Fibroblast of mammary gland (primary cell): ENCODE measurements at places on chromosomes 5 and 9.

DNA sequence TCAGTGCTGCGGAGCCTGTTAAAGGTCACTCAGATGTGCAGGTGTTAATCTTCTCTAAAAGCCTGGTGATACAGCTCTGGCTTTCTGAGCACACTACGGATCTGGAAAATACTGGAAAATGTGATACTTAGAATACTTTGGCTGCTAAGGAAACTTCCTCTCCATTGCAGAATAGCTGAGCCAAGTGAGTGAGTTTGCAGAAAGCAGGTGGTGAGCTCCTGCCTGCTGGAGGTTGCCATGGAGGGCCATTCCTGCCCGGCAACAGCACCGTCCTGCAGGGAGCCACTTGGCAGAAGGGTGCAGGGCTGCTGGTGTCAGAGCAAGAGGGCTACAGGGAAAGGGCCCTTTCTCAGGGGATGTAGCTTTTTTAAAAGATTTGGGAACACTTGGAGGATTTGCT, 40.7 kb downstream of the SECISBP2 start:
- no peak for DNase-seq

DNA sequence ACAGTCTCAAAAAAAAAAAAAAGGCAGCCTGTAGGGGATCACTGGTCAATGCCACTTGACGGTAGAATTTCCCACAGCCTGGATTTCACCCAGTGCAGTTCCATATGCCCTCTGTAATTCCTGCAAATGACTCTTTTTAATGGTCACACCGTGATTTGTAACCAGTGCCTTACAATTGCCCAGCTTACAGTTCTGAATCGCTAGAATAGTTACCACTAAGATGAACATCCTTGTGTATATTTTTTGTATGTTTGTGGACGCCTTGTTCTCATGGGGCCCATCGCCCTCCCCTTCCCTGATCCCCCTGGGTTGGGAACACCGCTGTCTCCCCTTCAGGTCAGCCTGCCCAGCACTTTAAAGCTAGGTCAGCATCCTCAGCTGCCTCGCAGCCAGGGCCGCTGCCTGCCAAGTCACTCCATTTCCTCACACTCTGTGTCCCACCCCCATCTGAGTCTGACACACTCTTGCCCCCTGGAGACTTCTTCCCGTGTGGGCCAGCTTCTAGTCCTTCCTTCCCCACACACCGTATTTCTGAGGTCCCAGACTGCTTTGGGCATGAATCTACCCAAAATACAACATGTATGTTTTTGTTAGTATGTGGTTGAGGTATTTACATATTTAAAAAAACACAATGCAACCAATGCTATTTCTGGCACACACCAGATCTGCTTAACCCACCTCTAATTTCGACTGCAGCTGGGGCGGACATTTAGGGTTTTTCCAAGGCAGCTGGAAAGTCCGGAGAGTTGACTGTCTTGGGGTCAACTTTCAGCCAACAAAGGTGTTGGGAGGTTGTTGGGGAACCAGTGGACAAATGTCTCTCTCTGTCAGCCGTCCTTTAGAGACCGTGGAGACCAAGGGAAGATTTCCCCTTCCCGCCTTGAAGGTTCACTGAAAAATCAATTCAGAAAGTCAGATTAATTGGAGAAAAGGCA, 120.5 kb upstream of the NEK6 start:
- DNase-seq, result peak; percentile 61

- DNase-seq, result peak; percentile 55
These were observed 22.8 kb upstream of the ELL2 start for GRCh38 chr5:95984287-95984938.

DNA sequence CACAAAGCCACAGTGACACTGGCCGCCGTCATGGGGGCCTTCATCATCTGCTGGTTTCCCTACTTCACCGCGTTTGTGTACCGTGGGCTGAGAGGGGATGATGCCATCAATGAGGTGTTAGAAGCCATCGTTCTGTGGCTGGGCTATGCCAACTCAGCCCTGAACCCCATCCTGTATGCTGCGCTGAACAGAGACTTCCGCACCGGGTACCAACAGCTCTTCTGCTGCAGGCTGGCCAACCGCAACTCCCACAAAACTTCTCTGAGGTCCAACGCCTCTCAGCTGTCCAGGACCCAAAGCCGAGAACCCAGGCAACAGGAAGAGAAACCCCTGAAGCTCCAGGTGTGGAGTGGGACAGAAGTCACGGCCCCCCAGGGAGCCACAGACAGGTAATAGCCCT, 26.1 kb downstream of the HRH2 start:
- no peak for DNase-seq

- no peak for DNase-seq
These were observed 220.7 kb upstream of the WWC1 start for GRCh38 chr5:168070761-168071160.

DNA sequence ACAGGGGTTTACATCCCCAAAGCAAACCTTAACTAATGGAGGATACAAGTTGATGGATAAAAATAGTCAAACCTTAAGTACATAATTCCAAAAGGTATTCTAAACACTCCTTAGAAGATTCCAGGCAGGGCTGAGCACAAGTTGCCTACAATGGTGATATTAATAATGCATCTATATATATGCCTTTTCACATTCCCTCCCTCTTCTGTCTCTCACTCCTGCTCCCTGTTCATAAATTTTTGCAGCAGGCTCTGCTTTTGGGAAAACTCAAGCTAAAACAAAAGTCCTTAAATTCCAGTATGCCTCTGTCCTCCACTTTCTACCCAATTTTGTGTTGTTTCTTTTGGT, 139.4 kb upstream of the CDKN2B start:
- DNase-seq, result no peak

- DNase-seq, result peak; percentile 47
These were observed 68.4 kb downstream of the SCAI start for GRCh38 chr9:125074976-125075375.

DNA sequence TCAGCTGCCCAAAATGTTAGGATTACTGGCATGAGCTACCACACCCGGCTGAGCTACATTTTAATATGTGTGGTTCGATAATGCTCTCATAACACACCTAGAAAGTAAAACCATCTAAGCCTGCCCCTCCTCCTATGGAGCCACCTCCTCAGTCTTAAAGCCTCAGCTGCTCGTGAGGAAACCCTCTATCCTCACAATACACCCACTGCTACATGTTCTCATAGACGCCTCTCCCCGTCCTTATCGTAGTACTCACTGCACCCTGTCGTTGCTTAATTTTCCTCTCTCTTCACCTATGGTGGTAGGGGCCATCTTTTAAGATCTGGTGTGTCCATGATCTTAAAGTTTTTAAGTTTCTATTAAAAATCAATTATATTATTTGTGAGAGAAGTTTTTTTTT, 72.9 kb downstream of the RCL1 start:
- DNase-seq, result no peak

DNA sequence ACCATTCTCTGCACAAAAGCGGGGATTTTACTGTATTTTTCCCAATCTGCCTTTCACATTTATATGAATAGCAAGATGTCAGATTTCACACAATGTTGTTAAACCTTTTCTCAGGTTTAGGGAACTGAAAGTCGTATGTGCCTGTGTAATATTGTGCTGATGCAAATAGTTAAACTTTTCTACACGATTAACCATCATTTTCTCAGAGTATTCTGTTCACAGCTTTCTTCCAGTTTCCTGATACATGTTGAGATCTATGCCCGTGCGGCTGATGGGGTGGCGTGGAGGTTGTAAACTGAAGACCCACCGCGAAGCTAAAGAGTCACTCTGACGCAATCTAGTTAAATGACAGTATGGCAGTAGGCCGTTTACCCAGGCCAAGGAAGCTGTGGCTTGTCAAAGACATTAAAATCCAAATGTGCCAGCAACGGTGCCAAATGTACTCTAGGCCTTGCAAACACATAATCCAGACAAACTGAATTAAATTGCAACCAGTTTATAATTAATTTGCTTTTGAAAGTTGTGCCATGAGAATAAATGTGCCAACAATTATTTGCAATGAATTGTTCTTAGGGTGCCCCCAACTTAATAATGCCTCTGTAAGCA, 145.7 kb downstream of the EBF1 start:
- DNase-seq, result no peak

DNA sequence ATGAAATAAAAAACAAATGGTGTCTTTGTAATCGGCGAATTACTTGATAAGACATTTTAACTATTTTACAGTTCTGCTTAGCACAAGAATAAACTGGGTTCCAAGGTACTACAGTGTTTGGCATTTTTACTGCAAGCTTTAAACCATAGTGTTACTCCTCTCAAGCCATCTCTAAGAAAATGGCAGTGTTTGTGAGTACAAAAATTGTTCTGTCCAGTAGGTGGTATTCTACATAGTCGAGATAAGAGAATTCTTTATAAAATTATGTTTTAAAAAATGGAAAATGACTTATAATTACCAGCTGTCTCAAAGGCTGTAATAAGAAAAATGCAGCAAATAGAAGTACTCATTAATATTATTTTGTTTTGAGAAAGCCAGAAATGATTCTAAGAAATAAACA, 3.2 kb downstream of the SMIM15 start:
- DNase-seq, result no peak

GRCh38 chr5:126104951-126105350, 318.3 kb upstream of the GRAMD2B start:
- DNase-seq, result peak; percentile 17

DNA sequence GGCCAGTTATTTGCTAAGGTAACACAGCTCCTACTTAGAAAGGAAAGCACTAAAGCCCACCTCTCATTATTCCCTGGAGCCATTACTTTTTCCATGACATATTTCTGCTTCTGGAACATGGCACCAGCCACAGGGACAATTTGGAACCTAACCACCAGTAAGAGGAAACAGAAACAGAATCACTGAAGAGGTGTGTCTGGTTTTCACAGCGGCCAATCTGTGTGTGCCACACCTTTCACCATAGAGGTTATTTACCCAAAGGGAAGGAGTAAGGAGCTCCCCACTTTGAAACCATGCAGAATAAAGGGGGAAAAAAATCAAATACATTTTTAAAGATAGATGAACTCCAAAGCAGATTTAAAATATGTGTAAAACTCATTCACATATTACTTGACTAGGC, 21.1 kb downstream of the PRUNE2 start:
- DNase-seq, result no peak

- DNase-seq, result peak; percentile 35
These were observed 34.0 kb downstream of the TNFSF15 start for GRCh38 chr9:114771889-114772288.

DNA sequence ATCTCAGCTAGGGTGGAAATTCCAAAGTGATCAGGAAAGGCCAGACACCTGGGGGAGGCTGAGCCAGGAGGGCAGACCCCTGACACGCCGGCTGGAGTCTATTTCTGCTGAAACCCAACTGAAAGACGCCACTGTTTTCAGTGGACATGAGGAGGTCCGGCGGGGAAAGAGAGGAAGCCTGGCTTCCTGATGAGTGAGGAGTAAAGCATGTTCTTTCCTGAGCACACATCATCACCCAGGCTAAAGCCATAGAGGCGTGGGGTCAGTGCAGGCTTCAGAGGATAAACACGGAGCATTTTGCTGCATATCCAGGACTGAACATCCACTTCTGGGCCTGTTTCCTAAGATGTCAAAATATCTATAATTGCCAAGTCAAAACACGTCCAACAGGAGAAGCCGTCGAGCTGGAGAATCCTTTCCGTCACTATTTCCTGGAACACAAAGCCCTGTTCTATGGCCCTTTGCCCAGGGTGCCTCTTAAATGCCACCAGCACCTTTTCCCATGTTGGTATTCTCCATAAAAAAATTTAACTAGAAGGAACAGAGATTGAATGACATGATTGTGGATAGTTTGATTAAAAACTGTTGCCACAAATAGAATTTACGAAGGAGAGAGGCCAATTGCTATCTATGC, 597.9 kb upstream of the ADAMTS16 start:
- DNase-seq, result no peak

- peak; percentile 45 for DNase-seq
These were observed 46.0 kb downstream of the CRB2 start for GRCh38 chr9:123401879-123402513.

DNA sequence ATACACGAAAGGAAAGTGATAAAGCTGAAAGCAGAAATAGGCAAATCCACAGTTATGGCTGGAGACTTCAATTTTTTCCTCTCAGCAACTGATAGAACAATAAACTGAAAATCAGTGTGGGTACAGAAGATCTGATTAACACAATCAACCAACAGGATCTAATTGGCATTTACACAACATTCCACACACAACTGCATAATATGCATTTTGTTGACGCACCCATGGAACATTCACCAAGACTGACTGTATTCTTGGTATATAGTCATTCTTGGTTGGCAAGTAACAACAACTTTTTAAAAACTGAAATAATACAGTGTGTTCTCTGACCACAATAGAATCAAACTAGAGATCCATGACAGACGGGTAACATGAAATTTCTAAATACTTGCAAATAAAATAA, 218.7 kb upstream of the S1PR3 start:
- peak; percentile 41 for DNase-seq

GRCh38 chr9:78932849-78933627, 636.1 kb downstream of the PSAT1 start:
- DNase-seq, result peak; percentile 40

DNA sequence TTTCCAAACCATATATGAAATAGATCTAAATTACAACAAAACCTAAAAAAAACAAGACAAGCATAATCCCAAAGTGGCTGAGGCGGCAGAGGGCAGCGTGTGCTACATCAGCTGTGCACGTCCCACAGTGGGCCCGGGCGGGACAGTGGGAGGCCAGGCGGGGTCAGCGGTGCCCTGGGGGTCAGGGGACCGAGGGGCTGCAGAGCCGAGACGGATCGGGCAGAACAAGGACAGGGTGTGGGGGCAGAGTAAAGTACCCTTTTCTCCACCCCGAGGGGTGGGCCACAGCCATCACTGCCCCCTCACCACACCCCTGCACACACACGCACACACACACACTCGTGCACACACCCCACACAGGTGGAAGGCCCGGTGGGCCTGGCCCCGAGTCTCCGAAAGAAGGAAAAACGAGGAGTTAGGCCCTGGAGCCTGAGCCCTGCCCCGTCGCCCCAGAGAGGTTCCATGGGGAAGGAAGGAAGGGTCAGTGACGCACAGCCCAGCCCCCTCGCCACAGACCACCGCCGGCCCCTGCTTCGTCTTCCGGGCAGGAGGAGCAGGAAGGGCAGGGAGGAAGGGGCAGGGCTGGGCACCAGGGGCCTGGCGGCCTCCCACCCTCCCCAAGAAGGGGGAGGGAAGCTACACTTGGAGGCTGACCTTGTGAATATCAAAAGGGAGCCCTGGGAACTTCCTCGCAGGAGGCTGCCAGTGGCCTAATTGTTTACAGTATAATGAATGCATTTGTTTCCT, 49.6 kb upstream of the UBAC1 start:
- no peak for DNase-seq

DNA sequence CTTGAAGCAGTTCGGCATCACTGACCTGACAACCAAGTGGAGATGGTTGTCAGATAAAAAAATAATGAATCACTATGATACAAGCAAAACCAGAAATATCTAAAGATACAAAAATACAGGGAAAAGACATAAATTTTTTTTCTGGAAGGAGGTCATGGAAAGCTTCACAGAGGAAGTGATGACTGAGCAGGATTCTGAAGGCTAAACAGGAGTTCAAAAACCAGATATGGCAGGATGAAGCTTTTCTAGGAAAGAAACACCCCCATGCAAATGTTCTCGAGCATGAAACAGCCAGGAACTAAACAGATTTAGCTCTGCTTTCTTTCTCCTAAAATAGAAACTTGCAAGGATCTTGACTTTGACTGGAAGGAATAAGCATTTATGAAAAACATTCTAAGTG, 60.7 kb upstream of the IFNE start:
- DNase-seq, result no peak
